ENCODE measurements at places on chromosomes 1 and 21.

DNA sequence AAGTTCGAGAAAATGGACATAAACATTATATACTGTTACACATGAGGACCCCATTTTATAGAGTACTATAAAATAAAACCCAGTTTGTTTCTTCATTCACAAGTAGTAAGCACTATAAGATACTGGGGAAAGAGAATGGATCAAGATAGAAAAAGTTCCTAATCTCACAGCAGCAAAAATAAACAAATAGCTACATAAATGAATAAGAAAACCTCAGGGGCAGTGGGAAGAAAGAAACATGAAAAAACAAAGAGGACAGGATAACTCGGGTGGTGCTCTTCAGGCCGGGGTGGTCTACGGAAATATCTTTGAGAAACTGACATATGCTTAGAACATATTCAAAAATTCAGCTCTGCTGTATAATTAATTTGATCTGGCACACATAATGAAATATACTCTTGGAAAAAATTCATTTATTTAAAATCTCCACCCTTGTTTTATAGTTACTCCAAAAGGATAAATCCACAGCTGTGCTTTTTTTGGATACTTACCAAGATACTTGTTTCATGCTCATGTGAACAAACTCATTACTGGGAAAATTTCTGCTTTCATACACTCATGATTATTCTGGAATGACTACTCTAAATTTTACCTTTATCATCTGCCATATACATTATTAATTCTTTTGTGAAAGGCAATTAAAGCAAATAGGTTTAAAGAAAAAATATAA lies 20.0 kb downstream of the CEP170 start:
- no peak for DNase-seq

DNA sequence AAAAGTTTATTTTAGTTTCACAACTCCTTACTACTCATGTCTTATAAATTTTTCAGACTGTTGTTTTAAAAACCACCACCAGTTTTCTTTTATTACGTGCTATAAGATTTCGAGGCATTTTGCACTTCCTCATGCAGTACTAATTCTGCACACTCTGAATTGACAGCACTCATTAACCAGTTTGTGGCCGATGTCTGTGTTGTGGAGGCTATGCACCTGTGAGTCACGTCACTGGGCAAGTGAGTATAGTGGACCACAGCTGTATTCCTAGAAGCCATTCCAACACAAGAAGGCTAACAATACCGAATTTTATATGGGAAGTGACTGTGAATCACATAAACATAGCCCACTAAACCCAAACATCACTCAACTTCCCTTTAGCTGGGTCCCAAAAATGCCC lies 21.0 kb upstream of the SPATA6 start:
- no peak for DNase-seq

DNA sequence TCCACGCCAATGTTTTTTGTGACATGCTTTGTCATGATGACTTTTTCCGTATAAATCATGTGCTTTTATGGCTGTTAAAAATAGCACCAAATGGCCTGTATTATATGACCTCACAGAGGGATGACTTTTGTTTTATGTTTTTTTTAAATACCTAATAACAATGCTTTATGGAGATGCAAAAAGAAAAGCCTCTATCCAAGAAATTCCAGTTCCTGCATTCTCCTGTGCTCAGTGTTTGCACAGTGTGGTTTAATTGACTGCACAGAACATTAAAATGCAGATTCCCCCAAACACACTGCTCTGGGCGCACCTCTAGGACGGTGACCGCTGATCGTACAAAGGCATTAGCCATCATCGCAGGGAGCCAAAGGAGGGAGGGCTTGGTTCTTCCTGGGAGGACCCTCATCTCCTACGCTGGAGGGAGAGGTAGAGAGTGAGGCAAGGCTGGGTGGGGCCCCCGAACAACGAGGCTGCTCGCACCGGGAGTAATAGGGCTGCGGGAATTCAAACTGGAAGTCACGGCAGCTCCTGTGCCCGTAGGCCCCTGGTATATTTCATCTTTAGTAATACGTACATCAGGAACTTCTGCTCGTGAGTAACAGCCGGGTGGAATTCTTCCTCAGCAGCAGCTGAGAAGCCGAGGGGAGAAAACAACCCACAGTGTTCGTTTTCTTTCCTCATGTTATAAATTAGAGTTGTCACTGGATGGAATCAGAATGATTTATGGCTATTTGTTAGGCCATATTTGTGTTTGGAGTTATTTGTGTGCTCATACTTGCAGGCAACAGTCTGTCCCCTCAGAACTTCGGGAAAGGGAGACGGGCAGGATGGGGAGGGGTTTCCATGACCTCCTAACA lies 465.6 kb downstream of the CAMTA1 start:
- no peak for DNase-seq

DNA sequence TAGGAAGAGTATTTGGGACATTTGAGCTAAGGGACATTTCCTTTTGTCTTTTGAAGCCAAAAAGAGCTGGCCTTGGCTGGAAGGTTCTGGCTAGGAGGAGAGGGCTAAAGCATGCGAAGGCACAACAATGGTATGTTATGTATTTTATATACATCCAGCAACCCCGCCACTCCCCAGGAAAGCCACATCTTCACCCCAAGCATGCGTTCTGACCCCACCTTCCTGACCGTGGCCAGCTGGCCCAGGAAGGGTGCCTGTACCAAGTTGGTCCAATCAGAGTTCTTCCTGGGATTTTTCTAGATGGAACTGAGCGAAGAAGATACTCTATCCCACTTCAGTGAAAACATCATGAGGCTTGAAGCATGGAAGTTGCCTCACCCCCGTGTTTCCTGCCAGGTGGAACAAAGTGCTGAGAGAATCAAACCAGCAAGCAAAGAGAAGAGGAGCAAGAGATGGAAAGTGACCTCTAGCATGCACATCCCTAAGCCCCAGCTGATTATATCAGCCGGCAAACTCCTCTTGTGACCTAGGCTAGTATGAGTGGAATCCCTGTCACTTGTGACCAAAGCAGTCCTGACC lies 82.7 kb downstream of the BCAR3 start:
- no peak for DNase-seq

Measured in mesothelial cell of epicardium (in vitro differentiated cells).